ENCODE measurements at places on chromosomes 7 and 10. TPM values are rescaled to one million over a fixed set of nuclear protein-coding genes. Genes with fewer than 3 reads are reported as not detected.

The SLIT1 gene
- total RNA-seq, result not detected

The LIPM gene
- total RNA-seq, result not detected

The ACBD7 gene
- 0.63 TPM for total RNA-seq

DNA sequence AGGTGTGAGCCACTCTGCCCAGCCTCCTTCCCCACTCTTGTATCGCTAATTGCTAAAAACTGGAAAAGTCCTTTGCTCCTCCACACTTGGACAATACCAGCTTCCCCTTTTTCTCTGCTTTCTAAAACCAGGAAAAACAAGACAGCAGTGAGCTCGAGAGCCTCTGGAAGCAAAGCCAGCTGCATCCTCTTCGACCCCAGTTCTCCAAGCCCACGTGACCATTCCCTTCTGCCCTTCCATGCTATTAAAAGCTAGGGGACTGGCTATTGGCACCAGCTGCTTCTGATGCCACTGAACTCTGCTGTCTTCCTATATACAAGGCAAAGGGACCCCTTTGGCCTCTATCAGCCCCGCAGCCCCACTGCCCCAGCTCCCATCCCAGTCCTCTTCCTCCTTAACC is 92.2 kb downstream of the SPDYE5 start:
- no peak for DNase-seq

The TSPAN12 gene
- total RNA-seq, result not detected

The FAM25A gene
- not detected for total RNA-seq
